ENCODE measurements at places on chromosomes 1 and 21.

- no peak for DNase-seq
Measured at GRCh38 chr21:31698461-31698860, 33.5 kb downstream of the SCAF4 start.

DNA sequence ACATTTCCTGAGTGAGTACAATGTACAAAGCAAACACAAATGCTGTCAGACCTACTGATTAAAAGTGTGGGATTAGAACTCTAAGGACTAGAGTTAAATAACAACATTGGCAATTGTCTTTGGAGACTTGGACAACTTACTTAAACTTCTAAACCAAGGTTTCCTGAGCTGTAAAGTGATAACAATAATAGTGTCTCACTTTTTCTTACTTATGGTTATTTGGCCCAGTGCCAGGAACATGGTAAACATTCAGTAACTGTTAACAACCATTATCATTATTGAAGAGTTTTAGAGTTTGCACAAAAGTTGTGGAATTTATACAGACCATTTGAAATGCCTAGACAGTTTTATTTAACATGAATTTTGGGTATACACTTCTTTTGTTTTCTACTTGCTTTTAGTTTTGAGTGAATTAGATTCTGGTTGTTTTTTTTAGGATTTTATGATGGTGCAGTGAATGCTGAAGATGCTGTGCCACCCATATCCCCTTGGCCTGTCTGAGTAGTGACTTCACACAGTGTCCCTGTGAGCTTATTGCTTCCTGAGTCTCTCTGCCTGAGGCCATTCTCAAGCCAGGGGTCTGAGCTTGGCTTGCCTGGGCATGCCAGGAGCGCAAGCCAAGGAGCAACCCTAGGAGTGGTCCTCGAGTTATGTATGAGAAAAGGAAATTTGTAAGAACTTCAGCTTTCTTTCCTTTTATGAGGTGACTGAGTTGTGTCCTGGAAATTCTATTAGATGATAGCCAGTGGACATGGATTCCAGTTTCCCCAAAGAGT, 932.8 kb downstream of the TTLL7 start:
- no peak for DNase-seq

DNA sequence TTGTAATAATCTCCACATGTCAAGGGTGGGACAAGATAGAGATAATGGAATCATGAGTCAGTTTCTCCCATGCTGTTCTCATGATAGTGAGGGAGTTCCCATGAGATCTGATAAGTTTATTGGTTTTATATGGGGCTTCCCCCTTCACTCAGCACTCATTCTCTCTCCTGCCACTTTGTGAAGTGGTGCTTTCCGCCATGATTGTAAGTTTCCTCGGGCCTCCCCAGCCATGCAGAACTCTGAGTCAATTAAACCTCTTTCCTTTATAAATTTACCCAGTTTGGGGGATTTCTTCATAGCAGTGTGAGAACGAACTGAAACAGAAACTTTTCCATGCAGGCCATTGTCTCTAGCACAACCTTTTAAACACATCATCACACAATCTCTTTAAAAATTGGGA, 221.5 kb upstream of the BRINP3 start:
- DNase-seq = no peak

- no peak for DNase-seq
Measured at GRCh38 chr1:201376107-201376463, 1.4 kb downstream of the TNNT2 start.

DNA sequence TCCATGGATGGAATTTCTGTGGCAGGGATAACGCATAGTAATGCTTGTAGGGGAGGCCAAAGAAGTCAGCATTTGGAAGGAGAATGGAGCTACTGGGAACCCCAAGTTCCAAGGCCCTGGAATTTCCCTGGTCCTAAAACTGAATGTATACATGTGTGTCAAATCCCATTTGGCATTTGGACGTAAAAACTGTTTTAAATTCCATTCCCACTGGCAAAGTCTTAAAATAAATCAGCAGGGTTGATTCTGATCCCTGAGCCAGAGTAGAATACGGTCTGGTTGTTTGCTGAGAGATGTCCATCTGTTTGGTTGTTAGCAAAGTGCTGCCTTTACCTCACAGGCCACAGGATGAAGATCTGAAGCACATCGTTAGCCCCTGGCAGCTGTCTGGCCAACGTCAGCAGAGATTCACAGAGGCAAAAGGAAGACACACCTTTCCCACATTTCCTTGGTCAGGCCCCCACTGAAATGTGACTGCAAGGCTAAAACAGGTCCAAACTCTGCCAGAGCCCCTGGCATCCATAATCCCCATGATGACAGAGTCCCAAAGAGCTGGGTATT, 62.2 kb downstream of the GORAB start:
- DNase-seq = no peak

DNA sequence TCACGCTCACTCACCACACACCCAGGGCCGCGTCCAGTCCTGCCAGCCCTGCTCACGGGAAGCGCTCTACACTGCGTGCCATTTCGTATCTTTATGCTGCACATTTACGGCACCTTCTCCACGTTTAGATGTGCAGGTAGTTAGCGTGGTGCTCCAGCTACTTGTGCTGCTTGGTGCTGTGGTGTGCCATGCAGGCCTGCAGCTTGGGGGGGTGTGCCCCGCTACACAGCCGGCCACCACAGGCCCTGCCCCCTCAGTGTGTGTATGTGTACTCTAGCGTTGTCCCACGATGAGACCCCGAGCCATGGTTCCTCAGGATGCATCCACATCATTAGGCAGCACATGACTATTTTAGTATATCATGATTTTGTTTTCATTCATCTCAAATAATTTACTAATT, 38.3 kb downstream of the SNAP47 start:
- no peak for DNase-seq

GRCh38 chr1:16162163-16162822, 6.4 kb upstream of the EPHA2 start:
- no peak for DNase-seq

DNA sequence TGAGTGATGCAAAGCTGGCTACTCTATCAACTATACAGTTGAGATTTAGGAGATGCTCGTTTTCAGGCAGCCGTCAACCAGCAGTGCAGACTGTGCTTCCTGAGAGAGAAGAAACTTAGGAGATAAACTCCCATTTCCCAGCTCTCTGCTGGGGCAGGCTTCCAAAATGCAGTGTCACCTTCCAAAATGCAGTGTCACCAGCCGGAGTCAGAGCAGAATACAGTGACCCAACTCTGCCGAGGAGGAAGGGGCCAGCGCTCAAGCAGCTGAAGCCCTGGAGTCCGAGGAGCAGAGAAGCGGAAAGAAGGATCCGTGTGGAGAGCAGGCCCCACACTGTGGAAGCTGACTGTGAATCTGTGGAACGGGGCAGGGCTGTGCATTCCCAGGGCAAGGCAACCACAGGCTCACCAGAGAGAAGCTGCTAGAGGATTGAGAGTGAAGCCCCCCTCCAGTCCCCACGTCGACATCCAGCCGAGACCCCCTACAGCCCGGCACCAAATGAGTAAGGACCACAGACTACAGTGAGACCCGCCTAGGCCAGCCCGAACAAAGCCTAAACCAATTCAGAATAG, 703 bp upstream of the KRTAP12-1 start:
- no peak for DNase-seq

DNA sequence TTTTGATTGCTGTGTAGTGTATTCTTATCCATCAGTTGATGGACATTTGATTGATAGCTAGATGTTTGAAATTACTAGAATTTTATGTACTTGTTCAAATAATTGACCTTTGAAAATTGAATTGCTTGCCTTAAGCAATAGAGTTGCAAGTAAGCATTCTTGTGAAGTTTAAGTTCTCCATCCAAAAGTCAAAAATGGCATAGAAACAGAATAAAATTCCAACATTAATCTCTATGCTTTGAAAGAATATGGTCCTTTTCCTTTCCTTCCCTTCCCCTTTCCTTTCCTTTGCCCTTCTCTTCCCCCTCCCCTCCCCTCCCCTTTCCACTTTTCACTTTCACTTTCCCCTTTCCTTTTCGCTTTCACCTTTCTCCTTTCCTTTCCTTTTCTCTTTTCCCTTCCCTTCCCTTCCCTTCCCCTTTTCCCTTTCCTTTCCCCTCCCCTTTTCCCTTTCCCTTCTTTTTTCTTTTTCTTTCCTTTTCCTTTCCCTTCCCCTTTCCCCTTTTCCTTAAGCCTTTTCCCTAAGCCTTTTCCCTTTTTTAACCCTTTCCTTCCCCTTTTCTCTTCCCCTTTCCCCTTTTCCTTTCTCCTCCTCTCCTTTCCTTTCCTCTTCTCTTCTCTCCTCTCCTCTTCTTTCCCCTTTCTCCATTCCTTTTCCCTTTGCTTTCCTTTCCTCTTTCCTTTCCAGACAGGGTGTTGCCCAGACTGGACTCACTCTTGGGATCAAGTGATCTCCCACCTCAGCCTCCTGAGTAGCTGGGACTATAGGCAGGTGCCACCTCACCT, 67.4 kb downstream of the SASS6 start:
- no peak for DNase-seq

DNA sequence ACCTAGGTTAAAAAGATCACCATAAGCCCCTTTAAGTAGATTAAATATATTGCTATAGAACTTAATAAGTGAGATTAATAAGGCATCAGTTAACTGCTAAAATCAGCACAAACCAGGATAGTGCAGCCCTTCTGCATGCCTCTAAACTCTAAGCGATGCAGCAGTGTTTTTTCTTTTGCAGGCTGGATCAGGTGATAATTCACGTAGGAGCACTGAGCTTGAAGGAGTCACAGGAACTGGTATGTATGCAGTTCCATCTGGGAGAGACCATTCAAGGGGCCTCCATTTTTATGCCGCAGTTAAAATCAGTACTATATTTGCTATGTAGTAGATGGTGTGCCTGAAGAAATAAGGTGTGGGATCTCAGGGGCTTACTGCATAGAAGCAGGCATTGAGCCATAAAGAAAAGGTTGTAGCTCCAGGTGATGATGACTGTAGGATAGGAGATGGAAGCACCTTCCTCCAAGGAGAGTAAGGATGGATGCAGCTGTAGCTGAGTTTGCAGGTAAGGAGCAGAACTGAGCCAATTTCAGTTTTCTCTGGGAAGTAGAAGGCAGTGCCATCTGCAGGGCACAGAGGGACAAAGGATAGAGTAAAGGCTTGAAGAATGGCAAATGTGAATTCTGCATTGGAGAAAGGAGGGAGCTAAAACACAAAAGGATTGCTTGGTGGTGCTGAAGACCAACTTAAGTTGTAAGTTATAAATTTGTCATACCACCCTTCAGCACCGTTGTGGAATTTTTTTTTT, 22.6 kb downstream of the NPL start:
- DNase-seq = no peak

DNA sequence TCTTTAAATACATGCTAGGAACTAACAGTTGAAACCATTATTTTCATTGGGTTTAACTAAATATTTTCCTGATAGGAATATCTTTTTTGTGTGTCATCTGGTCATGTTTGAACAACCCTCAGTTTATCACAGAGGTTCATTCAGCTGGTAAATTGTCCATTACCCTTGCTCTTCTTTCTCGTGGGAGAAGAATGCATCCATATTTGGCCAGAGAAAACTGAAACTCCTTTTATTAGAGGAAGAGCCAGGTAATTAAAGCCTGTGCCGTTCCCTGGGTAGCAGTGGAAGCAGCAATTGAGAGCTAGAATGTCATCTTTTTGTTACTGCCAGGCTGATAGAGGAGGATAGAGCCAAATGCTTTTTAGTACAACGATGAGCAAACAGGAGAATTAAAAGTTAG, 587.2 kb upstream of the ZRANB2 start:
- no peak for DNase-seq

DNA sequence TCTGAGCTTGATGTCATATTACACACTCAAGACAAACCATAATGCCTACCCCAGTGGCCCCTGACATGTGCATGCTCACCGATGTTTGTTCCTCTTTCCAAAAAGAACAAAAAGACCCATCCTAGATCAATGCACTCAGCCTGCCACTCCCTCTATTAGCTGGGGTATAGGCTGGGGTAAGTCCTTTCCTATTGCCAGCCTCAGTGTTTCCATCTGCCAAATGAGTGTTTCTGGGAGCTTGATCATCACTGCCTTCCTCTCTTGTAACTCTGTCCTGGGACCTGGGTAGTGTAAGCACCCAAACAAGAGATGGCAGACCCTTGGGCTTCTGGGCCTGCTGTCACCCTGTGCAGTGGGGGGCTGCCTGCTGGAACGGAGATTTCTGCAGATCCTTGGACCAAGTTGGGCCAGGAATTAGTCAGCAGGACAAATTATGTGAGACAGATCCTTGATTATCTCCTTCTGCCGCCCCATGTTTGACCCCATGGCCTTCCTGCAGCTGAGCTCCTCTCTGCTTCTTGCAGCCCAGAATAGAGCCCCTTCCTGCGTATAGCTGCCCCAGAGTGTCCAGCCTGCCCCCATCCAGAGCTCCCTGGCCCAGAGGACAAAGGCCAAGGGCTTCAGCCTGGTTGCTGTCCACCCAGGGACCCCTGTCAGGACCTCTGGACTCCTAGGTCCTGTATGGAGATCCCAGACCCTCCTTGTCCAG, 31.5 kb upstream of the LRP8 start:
- no peak for DNase-seq

DNA sequence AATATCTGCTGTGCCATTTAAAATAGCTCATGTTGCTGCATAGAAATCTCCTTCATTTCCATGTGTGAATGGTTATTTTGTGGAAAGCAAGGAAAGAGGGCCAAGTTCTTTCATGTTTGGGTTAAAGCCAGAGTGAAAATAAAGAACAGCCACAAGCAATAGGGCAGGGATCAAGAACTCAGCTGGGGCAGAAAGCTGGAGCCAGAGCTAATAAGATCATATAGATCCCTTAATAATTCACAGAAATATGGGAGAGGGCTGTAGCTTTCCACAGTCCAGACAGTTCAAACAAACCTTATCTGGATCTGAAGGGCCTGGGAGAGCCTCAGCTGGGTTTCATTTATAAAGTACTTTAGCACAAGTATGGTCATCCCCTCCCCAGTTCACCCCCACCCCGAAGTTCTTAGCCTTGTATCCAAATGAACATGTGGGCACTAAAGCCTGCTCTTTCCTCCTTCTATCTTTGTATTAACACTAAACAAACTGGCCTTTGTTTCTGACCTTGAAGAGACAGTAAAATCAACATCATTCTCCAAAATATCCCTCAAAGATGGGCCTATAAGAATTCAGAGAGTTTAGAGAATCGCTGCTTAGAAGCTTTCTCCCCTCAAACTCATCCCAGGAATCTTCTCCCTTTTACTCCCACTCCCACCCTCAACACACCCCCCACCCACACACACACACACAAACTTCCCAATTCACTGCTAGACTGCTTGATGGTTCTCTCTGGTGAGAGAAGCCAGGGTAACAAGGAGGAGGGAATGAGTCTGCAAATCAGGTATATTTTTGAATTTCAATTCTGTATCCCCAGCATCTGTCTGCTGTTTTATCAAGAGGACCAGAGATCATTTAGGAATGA, 41.7 kb downstream of the UTP25 start:
- DNase-seq = no peak

- no peak for DNase-seq
Measured at GRCh38 chr1:38168365-38168764, 121.8 kb upstream of the POU3F1 start.

GRCh38 chr1:196373798-196374197, 234.4 kb downstream of the KCNT2 start:
- no peak for DNase-seq

GRCh38 chr1:25549273-25550154, 6.1 kb downstream of the LDLRAP1 start:
- DNase-seq = no peak

DNA sequence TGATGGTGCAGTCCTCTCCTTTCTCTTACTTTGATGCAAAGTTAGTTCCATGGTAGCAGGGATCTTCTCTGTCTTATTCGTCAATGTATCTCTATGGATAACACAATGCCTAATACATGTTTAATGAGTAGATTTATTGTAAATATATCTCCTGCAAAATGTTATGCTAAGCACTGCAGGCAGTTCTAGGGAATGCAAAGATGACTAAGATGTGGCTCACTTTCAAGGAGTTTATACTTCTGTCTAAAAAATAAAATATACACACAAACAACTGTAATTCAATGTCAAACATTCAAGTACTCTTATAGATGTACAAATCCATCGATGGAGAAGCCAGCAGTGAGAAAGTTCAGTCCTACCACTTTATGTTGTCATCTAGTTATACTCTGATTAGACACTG, 194.3 kb downstream of the KCTD3 start:
- DNase-seq = no peak

All from AG08395 (cell line).